HEK293T (cell line): ENCODE measurements at places on chromosomes 13 and 19.

DNA sequence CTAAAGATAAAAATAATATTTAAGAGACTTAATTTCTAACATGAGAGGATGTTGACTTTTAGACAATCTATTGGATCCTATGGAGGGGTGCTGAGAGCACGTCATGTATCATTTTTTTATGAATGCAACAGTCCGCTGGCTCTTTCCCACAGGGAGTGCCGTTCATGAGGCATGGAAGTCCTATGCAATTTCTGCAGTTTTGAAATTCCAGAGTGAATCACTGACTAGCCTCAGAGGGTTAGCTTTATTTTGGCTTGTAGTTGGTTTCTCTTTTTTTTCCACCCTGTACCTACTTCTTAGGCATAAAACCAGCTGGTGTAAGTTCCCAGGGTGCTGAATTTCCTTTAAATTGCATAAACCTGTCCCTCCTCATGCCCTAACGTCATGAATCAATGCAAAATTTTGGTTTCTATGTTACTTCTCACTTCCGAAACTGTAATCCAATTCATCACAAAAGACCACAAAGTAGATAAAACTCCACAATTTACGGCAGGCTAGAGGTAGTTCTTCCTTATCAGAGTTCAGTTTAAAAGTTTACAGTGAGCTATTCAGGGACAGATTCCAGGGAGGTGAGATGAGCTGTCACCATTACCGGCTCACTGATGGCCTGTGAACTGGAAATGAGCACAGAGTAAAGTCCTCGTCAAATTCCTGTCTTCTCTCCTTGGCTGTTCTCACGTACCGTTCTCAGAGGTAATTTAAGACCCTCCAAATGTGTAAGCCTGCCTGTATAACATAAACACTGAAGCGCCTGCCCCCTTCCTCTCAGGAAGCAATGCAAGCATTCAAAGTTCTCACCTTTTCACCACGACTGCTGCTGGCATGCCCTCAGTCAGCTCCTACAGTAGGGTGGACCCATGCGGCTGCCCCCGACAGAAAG lies 216.6 kb upstream of the SLC10A2 start:
- DNase-seq = no peak

- no peak for DNase-seq
These were observed 4.7 kb downstream of the RPL28 start for GRCh38 chr19:55390461-55390880.

DNA sequence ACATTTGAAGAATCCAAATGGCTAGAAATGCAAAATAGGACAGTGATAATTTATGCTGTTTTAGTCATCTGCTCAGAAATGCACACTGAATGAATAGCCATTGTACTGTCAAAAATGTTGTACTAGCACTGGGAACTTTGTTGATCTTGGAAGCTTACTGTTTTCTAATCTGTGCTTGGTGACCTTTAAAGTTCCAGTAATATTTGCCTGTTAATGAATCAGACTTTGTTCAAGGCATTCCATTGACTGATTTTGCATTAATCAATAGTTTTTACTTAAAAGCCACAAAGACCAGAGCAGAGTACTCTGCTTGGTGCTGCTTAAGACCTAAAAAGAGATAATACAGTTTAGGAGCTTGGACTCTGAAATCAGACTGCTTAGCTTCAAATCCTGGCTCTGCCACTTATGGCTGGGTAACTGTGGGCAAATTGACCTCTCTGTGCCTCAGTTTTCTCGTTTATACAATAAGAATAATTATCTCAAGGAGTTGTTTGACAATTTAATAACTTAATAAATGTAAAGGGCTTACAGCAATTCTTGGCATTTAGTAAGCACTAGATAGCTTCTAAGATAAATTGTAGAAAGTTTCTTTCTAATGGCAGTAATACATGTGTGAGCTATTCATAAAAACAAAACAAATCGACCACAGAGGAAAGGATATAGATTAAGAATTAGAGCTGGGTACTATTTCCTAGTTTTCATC lies 4.6 kb upstream of the SLAIN1 start:
- DNase-seq = no peak

DNA sequence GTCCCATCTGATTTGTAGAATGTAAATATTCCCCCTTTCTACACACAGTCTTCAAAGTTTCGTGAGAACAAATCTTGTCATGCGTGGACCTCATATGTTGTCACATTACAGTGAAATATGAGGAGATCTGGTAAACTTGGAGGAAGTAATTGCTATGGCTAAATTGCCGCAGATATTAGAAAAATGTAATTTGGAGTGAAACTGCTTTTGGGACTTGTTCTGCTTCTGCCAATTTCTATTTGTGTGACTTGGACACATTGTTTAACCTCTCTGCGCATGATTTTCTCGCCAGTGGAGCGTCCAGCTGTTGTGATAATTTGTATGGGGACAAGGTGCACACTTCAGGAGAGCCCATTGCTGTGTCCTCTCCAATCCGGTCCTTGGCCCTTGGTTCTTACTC lies 693.1 kb upstream of the SLC10A2 start:
- no peak for DNase-seq

DNA sequence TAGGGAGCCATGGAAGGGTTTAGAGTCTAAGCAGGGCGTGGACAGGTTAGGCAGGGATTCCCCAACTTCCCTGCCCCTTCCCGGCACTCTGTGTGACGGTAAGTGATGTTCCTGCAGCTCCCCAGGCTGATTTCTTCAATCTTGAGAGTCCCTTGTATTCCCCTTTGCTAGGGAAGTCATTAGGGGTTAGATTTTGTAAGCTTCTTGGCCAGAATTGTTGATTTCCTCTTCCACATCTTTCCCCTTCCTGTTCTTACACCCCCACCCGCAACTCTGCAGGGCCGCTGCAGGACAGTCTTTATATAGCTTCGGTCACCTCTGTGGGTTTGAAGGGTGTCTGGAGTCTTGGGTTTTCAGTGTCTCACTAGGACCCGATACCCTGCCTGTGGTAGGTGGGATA lies 10.6 kb upstream of the ADGRE1 start:
- DNase-seq = no peak

DNA sequence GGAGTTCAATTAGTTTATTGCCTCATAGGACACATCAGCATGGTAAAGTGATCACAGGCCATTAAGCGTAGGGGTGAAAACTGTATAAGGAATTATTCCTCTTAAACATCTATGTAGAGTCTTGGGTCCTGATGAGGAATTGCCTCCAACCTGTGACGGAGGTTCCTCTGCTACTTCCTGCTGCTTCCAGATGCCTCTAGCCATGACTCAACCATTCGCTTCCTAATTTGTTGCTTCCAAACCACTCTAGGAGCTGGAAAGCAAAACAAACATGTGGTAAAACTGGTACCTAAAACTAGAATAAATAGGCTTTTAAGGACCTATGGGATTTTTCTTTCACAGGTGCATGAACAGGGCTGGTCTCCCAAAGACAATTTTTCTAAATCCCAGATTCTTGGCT lies 253.8 kb downstream of the KLF12 start:
- peak; percentile 47 for DNase-seq

- DNase-seq = no peak
These were observed 76.3 kb upstream of the NPAS1 start for GRCh38 chr19:46943150-46943946.

- DNase-seq = no peak
These were observed 1.2 kb upstream of the NUMBL start for GRCh38 chr19:40691421-40692211.

GRCh38 chr13:40145139-40145538 lies 489.7 kb downstream of the COG6 start:
- DNase-seq = no peak

- no peak for DNase-seq
These were observed at the start of gene GNG14 for GRCh38 chr19:12687496-12688196. Gene GNG14, plus strand, starts transcription at chr19:12687998. Its CDS starts 51 bp downstream, at chr19:12688049.

GRCh38 chr13:42035905-42036521 lies 12.4 kb upstream of the DGKH start:
- DNase-seq = no peak

GRCh38 chr13:99066219-99066618 lies 88.4 kb upstream of the DOCK9 start:
- no peak for DNase-seq
